ENCODE measurements at places on chromosomes 3 and 15.

DNA sequence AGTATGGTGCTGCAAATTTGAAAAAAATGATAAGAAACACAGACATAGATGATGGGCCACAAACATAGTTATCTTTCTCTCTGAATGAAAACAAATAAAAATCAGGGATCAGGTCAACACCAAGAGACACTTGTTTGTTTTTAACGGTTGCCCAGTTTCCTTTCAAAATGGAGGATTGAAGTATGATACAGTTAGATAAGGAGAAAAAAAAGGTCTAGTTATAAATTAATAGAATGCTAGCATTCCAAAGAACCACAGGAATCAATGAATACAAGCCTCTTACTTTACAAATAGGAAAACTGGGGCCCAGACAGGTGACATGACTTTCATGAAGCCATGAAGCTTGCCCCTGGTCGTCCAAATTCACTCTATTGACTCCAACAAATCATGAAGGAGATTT is 305.1 kb downstream of the ZNF621 start:
- no peak for DNase-seq

DNA sequence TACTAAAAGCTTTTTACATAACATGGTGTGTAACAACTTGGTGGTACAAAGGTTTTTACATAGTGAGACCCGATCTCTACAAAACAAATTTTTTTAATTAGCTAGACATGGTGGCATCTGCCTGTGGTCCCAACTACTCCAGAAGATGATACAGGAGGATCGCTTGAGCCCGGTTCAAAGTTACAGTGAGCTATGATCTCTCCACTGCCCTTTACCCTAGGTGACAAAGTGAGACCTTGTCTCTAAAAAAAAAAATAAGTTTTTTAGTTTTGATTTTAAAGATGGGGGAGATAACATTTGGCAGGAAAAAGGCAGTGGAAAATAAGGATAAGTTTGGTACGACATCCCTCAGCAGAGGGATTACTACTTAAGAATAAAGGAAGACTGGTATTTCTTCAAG is 5.9 kb downstream of the FAM162A start:
- no peak for DNase-seq

- no peak for DNase-seq
These were observed 113.4 kb upstream of the MRPS22 start for GRCh38 chr3:139230391-139230790.

DNA sequence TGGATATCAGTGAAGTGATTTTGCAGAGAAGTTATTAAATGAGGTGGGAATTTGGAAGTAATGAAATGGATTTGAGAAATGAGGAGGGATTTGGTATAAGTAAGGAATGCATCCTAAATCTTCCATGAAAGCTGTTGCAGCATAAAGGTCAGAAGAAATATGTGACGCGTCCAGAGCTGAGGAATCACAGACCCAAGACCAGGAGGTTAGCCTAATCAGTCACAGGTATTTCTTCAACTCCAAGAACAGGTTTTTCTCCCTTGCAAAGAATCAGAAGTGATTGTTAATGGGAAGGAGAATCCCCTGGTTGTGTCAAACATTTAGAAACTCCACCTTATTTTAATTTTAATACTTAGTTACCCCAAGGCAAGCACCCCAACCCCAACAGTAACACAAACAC is 253.2 kb downstream of the MEX3B start:
- no peak for DNase-seq

- peak; percentile 52 for DNase-seq
These were observed at the start of gene PFN2 for GRCh38 chr3:149970716-149971402. PFN2 (minus strand) TSS chr3:149970895; CDS start chr3:149970856, 39 bp downstream.

GRCh38 chr3:136279092-136279491 is 29.0 kb downstream of the PCCB start:
- no peak for DNase-seq

All from stimulated activated CD4-positive, alpha-beta T cell treated with anti-CD3 and anti-CD28 coated beads, Interleukin-4, amount 100 ng/mL, for 4 hours (primary cell).